ENCODE measurements at places on chromosomes 11 and 22.

DNA sequence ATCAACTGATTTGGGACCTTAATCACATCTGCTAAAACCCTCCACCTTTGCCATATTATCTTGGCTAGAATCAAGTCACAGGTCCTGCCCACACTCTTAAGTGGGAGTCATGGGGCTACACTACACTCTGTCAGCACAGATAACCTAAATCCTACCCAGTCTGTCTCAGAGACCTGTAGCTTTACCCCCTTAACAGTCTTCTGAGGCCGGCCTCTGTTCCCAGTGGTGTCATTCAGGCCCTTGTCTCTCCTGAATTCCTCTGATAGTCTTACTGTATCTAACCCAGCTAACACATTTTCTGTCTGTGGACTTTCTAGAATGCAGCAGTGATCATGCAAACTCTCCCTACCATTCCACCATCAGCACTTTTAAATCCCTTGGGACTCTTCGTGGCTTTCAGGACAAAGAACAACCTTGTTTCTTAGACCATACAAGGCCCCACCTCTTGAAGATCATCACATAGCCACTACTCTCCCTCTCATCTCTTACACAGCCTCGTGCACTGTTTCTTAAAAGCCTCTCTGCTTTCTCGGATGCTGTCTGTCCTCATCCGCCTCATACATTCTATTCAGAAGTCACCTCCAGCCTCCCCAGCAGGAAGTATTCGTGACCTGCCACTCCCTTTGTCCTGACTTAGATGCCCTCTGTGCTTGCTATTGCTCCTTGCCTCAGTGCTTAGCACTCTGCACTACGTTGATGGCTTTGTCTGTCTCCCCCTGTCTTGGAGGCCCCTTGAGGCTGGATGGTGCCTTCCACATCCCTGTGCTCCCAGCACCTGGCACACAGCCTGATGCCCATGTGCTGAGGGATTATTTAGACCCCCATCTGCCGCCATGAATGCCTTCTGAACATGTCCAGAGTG, 57.9 kb downstream of the PANX1 start:
- no peak for DNase-seq

GRCh38 chr11:104332110-104332509, 168.2 kb upstream of the PDGFD start:
- DNase-seq = no peak

GRCh38 chr22:29194184-29194583, 11.5 kb upstream of the EMID1 start:
- DNase-seq = no peak

DNA sequence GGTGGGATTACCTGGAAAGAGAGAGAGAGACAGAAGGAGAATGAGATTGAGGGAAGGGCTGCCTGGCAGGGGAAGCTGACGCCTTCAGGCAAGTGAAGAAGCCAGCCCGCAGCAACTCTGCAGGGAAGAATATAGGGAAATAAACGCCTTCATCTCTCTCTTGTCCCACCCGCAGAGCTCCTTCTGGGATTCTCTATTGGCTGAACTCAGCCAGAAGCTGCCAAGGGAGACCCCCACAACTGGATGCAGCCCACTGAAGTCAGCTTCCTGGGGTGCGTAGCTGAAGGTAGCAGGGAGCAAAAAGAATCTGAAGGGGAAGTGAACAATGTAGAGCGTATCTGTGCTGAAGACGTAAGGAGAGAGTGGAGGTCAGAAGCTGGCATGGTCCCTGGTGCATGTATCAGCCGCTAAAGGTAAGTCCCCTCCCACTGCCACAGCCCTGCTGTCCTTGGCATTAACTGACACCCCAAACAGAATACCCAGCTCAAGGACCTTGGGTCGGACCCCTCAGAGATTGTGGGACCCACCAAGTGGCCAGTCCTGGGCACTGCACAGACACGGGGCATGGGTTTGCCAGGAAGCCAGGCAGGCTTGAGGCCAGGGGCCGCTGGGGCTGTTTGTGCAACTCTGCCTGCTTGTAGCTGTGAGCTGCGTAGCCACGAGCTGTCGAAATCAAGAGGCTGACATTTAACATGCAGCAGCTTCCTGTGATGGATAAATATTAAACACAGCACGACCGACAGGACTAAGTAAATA, 469.9 kb downstream of the MN1 start:
- DNase-seq = no peak

- no peak for DNase-seq
These were observed 73.8 kb upstream of the ARFGAP3 start for GRCh38 chr22:42930810-42931420.

GRCh38 chr11:27464289-27464696, 8.3 kb downstream of the LGR4 start:
- no peak for DNase-seq

GRCh38 chr22:49541693-49542230, 285.9 kb downstream of the BRD1 start:
- no peak for DNase-seq

GRCh38 chr11:3955299-3955665, 99.8 kb downstream of the STIM1 start:
- no peak for DNase-seq

DNA sequence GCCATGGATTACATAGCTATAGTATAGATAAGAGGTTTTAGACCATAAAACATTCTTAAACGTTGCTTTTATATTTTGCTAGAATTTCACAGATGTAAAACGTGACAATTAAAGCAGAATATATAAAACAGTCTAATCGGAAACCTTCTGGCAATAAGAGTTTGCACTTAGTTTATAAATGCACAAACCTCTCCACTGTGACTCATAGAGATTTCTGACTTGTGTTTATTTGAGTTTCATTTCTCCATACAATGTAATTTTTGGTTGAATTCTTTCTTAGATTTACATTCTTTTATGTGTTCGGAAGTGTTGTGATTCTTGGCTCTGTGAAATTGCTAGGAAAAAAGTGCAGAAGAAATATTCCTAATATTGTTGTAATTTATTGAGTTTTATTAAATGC, 288.7 kb upstream of the CTSC start:
- no peak for DNase-seq

GRCh38 chr11:128187835-128188234, 399.5 kb downstream of the ETS1 start:
- no peak for DNase-seq

- DNase-seq = no peak
These were observed 1.1 kb downstream of the CREB3L1 start for GRCh38 chr11:46278387-46279125.

DNA sequence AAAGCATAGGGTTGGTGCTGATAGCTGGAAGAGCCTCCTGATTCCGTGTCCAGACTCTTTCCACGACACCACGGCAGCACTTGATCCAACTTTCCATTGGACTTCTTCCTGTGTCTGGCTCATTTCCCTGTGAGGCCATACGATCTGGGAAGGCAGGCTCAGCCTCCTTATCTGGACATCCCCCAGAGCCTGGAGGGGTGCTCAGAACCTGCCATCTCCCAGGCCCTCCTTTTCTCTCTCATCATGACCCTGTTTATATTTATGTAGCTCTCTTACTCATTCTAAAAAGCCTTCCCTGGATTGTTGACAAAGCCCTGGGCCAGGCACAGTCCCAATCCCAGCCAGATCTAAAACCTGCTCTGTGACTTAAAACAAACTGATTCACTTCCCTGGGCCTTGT, 7.8 kb upstream of the BCL9L start:
- DNase-seq = peak; percentile 43

GRCh38 chr11:34823639-34824038, 92.5 kb downstream of the APIP start:
- DNase-seq = no peak

GRCh38 chr11:65634440-65634839, 3.5 kb upstream of the SIPA1 start:
- DNase-seq = no peak

- no peak for DNase-seq
These were observed 7.7 kb downstream of the ELF5 start for GRCh38 chr11:34505874-34506273.

- no peak for DNase-seq
These were observed 53.3 kb upstream of the ARFGAP3 start for GRCh38 chr22:42910221-42910942.

- no peak for DNase-seq
These were observed 49.9 kb downstream of the ARFGAP3 start for GRCh38 chr22:42807185-42807584.

DNA sequence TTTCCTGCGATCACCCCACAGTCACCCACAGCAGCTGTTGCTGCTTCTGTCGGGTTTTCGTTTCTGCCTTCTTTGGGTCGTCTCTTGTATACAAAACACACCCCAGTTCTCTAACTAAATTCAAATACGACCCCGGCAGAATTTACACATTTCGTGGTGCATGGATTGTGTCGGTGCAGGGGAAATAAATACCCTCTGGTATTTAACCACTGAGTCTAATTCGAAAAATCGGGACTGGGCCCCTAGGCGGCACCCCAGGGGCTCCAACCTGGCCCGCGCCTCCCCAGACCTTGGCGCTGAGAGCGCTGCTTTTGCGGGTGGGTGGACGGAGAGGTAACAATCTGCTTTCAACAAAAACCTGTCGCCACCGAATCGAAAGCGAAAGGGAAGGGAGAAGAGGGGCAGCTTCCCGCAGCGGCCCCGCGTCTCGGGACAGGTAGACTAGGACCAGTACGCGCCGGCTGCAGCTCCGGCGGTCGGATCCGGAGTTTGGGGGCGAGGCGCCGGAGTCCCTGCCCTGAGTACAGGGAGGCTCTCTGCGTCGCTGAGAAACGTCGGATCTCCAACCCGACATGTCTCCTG, 4.4 kb downstream of the ALX4 start:
- no peak for DNase-seq

- no peak for DNase-seq
These were observed 87.0 kb downstream of the DLG2 start for GRCh38 chr11:85540181-85540580.

DNA sequence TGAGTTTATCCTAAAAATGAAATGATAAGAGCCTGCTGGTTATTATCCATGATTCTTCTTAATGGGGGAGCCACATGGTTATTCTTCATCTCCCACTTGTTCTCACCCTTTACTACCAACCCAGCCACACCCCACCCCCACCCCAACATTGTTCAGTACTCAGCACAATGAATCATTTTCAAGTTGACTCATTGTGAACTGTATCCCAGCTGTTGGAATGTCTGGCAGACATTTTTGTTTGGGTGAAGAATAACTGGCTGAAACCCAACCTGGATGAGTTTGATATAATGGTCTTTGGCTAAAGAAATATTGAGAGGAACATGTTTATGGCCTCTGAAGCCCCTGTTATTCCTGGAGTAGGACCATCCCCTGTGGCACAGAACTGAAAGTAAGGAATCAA, 136.2 kb downstream of the ELP4 start:
- DNase-seq = no peak
